ENCODE measurements at places on chromosomes 12 and 14. TPM values are rescaled to one million over a fixed set of nuclear protein-coding genes. Genes with fewer than 3 reads are reported as not detected.

DNA sequence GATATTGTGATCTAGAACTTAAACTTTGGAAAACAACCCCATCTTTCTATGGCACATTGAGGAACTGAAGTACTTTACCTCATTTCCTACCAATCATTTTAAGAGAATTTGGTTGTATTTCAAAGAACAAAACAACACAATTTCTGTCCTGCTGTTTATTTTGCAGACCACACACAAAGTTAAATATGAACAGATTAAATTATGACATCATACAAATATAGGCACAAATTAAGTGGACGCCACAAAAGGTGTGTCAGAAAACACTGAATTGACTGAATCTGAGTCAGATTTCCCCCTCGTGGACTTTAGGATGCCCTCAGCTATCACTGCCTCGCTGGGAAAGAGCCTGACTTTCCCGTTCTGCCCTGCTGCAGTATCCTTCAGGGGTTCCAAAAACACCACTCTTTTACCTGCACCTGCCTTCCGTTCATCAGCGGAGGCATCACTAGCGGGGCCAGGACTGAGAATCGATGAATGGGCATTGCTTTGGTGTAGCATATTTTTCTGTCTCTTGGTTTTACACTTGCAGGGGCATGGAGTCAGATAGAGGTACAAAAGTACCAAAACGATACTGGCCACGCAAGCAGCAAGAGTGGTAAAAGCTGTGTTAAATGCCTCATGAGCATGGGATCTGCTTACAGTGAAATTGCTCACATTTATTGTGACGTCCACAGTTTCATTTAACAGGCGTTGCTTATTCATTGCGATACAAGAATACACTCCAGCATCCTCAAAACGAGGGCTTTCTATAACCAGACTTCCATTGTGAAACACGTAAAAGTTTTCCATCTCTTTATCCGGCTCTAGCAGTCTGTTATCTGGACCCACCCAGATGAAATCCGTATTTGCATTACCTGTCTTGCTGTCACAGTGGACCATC is 2.0 kb upstream of the PCED1B start:
- no peak for DNase-seq

The DERA gene
- 9.3 TPM for total RNA-seq

DNA sequence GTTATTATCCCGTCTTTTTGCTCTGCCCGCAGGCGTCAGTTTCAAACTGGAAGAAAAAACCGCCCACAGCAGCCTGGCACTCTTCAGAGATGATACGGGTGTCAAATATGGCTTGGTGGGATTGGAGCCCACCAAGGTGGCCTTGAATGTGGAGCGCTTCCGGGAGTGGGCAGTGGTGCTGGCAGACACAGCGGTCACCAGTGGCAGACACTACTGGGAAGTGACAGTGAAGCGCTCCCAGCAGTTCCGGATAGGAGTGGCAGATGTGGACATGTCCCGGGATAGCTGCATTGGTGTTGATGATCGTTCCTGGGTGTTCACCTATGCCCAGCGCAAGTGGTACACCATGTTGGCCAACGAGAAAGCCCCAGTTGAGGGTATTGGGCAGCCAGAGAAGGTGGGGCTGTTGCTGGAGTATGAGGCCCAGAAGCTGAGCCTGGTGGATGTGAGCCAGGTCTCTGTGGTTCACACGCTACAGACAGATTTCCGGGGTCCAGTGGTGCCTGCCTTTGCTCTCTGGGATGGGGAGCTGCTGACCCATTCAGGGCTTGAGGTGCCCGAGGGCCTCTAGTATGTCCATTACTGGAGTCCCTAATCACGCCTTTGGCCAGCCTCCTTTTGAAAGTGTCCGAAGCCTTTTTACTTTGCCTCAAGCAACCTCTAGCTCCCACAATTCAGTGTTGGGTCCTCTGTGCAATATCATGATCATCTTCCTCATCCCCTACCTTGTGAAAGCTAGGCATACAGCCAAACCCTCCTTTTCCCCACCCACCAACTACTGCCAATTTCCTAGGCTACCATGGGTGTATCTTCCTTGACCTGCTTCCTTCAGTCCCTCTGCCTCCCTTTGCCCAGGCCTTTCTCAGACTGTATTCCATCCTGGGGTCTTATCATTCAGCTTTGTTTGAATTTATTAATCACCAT is 891 bp downstream of the SPRYD4 start:
- DNase-seq = peak; percentile 31

The FAM222A gene
- 8.6 TPM for total RNA-seq

DNA sequence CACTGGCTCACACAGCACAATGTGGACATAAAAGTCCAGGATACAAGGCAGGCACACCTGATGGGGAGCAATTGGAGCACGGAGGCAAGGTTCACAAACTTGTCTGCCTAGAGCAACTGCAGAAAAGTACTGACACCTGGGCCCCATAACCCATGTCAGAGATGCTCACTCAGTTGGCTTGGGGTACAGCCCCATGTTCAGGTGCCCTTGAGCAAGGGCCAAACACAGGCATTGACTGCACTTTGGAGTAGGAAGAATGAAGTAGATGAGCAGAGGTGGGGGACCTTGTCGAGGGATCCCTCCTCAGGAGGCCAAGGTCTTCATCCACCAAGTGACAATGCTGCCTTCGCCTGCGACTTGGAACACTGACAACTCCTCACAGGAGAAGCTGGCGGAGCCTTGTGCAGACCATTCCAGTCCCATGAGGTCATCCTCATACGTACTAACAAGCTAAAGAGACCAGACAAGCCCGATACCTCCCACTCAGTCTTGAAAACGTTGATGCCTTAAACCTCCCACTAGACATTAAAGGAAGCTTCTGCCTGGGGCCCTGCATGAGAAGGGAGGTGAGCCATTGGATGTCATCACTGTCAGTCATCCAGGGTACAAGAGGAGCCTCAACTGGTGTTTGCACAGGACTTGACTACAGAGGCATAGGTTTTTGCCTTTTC is 42.5 kb upstream of the C14orf180 start:
- DNase-seq = no peak

- DNase-seq = no peak
Observed at GRCh38 chr14:88421286-88421685, 35.8 kb downstream of the SPATA7 start.

DNA sequence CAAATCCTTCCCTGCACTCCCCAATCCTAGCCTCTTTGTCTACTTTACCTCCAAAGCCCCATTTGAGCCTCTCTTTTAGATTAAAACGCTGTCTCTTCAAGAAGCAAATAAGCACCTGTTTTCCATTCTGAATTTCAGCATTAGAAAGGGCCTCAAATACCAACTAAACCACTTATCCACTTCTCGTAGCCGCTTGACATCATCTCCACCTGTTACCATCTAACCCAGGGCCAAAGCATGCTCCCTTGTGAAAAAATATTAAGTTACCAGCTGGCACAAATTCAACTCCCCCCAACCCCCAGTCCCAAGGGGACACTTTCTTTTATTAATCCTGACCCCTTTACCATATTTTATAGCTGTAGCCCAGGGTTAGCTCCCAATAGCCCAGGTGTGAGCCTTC is 43.1 kb downstream of the GPHB5 start:
- DNase-seq = no peak

DNA sequence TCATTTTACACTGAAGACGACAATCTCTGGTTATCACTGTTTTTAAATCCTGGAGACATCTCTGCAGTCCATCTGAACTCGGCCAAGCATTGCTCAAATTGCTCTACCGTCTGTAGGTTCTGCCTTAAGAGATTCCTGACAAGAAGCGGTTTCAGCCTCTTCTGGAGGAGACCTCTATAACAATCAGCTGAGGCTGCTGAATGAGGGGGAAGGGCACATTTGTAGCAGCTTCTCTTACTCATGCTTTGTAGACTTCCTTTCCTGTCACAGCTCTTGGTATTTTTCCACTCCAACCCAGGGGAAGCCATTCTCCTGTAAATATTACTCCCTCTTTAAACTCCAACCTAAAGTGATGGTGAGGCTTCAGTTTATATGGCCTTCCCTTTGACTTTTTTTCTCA is 3.0 kb downstream of the ARG2 start:
- DNase-seq = no peak

- no peak for DNase-seq
Observed at GRCh38 chr12:90199006-90199405, 490.4 kb upstream of the ATP2B1 start.

- no peak for DNase-seq
Observed at GRCh38 chr14:47961634-47962033, 286.2 kb upstream of the MDGA2 start.

- no peak for DNase-seq
Observed at GRCh38 chr14:69204753-69205152, 13.5 kb downstream of the EXD2 start.

The SLC25A21 gene
- total RNA-seq = 1.0 TPM

The KRT72 gene
- not detected for total RNA-seq

GRCh38 chr12:79567175-79567563 is 123.6 kb downstream of the PAWR start:
- no peak for DNase-seq

- no peak for DNase-seq
Observed at GRCh38 chr12:54175200-54175963, 13.4 kb downstream of the SMUG1 start.

DNA sequence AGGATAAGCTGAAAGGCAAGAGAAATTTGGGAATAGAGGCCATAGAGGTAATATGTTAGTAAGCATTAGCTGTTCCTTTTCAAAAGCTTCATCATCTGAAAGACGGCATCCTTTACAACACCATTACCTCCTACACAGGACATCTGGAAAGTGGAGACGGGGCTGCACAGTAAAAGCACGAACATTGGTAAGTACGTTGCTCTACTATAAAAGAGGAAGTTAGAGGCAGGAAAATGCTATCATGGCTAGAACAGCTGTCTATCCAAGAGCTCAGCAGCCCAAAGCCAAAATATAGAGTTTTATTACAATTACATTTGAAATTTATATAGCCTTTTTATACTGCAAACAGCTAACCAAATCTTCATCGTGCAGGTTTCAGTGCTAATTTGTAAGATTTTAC is 172.3 kb upstream of the GRIP1 start:
- no peak for DNase-seq

- DNase-seq = no peak
Observed at GRCh38 chr12:68608191-68608590, 2.5 kb upstream of the RAP1B start.

DNA sequence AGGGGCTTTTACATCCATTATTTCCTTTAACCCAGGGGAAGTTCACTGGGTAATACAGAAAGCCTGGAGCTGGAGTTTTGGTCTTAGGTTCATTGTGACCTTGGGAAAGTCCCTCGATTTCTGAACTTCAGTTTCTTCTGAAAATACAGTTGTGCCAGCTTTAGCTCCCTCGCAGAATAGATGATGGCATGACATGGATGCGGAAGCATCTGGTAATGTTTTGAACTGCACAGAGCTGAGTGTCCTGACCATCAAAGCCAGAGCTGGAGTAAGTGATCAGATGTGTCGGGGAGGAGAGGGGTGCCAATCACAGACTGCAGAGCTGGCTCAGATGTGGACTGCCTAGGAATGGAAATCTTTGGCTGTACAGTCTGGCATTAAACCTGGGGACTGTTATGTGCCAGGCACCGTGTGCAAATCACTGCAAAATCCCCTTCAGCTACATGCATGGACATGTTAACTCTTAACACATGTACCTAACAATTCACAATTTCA is 180.9 kb downstream of the ETV6 start:
- no peak for DNase-seq

DNA sequence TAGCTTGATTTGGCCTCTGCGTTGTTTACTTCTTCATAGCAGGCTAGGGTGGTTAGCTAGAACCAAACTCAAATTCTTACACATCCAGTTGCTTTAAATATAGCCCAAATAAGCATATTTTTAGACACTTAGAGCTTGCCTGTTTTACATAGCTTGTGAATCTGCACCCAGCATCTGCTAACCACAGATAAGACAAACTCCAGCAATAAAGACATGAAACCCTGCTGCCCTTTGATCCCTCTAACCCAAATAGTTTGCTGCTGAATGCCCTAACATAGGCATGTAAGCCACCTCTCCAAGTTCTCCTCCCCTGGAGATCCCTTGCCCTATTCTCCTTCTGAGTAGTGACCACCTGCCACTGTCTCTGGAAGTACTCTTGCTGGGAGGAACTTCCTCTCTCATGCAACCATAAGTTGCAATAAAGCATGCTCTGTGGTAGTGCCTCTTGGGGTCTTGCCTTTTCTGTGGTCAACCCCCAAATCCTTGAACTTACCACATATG is 185.6 kb downstream of the TMEM117 start:
- no peak for DNase-seq

GRCh38 chr14:102116361-102117180 is 23.1 kb upstream of the WDR20 start:
- DNase-seq = no peak

DNA sequence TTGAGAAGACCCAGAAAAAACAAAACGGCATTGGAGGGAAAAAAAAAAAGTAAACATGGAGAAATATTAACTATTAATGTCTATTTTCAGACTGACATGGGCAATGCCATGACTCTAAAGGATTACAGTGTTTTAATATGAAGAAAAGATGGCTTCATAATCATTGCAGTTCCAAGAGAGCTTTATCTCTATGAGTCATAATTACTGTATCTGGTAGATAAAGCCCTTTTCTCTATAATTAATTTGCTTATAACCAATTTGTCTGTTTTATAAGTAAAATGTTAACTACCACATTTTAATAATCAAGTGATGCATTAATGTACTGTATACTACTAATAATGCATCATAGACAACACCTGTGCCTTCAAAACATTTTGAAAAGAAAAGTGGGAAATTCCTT is 59.7 kb downstream of the CLIP1 start:
- DNase-seq = no peak

GRCh38 chr12:89087149-89087825 is 265.0 kb downstream of the DUSP6 start:
- no peak for DNase-seq

The LRRC9 gene
- 0.62 TPM for total RNA-seq

The NPAS3 gene
- total RNA-seq = 3.7 TPM

DNA sequence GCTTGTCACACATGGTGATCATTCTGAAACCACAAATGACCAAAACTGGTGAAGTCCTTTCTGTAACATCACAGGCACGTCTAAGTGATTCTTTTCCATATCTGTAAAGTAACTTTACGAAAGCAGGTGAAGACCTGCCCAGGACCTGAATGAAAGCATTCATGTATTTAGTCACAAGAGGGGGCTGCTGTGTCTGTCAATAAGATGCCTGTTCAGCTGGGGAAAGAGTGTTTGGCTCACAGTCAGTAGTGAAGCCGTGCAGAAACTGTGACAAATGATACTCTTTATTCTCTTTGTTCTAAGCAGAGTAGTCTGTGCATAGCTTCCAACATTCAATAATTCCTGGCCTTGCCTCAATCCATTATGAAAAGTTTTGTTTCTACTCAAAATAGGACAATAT is 373.5 kb upstream of the OR4E1 start:
- DNase-seq = no peak

DNA sequence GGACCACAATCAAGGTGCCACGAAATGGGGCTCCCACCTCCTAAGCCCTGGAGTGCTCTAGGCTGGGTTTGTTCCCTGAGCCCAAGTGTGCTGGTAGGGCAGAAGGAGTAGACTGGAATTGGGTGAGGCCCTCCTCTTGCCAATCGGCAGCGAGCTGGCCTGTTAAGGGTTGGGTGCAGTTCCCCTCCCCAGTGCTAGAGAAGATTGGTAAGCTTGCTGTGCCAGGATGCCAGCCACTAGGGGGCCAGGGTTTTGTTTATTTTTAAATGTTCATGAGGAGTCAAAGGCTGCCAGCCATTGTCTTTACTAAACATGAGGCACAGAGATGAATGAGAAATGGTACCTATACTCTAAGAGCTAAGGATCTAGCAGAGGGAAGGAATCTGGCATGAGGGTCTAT is 79.7 kb downstream of the SPTB start:
- no peak for DNase-seq

- DNase-seq = peak; percentile 44
Observed at GRCh38 chr14:100836941-100837804, 11.3 kb downstream of the MEG3 start.

GRCh38 chr12:32897281-32897610 is 669 bp upstream of the PKP2 start:
- no peak for DNase-seq

- DNase-seq = no peak
Observed at GRCh38 chr14:98912655-98913054, 359.3 kb downstream of the BCL11B start.

The DNAJC22 gene
- 0.37 TPM for total RNA-seq
